CD14-positive monocyte (primary cell): ENCODE measurements at places on chromosomes 3 and 15. TPM values are rescaled to one million over a fixed set of nuclear protein-coding genes. Genes with fewer than 3 reads are reported as not detected.
A peak's percentile ranks its signal among the peaks of the same experiment; 100 is the strongest.

- H3K4me3 ChIP-seq, result no peak overlapping the region
- H3K27me3 ChIP-seq, result no peaks in the 10 kb centered on the region
- peak; percentile 49 for DNase-seq
- peaks cover 17% of the 10 kb centered on the region for H3K4me1 ChIP-seq
These were observed 53.7 kb upstream of the INO80 start for GRCh38 chr15:41169781-41170180.

The PPM1M gene
- polyA plus RNA-seq, result 102 and 144 TPM in 2 replicates

- H3K4me1 ChIP-seq, result peaks cover 29% of the 10 kb centered on the region
- H3K36me3 ChIP-seq, result no peaks in the 10 kb centered on the region
- peak; percentile 82 for DNase-seq
- H3K4me3 ChIP-seq, result peak overlapping the region; percentile 10
- peak overlapping the region; percentile 77 for H3K27ac ChIP-seq
- no peaks in the 10 kb centered on the region for H3K27me3 ChIP-seq
These were observed 8.0 kb upstream of the EEFSEC start for GRCh38 chr3:128145279-128145678.

DNA sequence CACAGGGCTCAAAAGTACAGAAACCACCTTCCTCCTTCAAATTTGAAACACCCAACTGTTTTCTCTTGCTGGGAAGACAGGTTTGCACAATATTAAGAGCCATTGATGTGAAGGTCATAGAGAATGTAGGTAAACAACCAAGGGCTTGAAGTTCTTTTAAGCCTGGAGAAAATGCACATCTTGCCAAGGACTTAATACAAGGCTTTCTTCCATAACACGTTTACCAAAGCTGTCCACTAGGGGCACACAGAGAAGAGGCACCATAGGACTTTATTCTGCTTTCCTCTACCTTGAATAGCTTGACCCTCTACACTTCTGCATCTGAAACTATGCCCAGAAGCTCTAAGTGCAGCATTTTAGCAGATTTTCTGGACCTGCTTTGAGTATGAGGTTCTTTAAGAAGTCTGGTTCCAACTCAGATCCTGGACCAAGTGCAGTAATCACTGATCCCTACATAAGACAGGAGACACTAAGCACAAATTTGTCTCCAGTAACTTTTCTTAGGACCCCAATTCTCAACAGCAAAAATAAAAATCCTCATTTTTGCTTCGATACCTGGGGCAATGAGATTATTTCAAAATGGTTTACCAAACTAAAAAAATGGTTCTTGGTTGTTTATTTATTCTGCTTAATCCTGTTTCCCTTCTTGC, 138.0 kb downstream of the FBN1 start:
- H3K4me1 ChIP-seq, result no peaks in the 10 kb centered on the region
- H3K36me3 ChIP-seq, result no peaks in the 10 kb centered on the region
- peak; percentile 3 for DNase-seq
- H3K4me3 ChIP-seq, result no peak overlapping the region
- H3K27me3 ChIP-seq, result no peaks in the 10 kb centered on the region

GRCh38 chr15:31831596-31831995, 198.7 kb upstream of the CHRNA7 start:
- H3K27me3 ChIP-seq, result no peaks in the 10 kb centered on the region
- H3K36me3 ChIP-seq, result no peaks in the 10 kb centered on the region
- DNase-seq, result no peak
- no peaks in the 10 kb centered on the region for H3K4me1 ChIP-seq
- no peak overlapping the region for H3K27ac ChIP-seq
- H3K4me3 ChIP-seq, result no peak overlapping the region

GRCh38 chr3:25542492-25543039, 114.5 kb downstream of the RARB start:
- DNase-seq, result no peak
- H3K27me3 ChIP-seq, result no peaks in the 10 kb centered on the region
- H3K36me3 ChIP-seq, result no peaks in the 10 kb centered on the region
- no peak overlapping the region for H3K27ac ChIP-seq
- H3K4me1 ChIP-seq, result no peaks in the 10 kb centered on the region

- H3K4me1 ChIP-seq, result peaks cover 30% of the 10 kb centered on the region
- H3K27ac ChIP-seq, result peak overlapping the region; percentile 88
- peaks cover 8% of the 10 kb centered on the region for H3K36me3 ChIP-seq
- peak overlapping the region; percentile 88 for H3K4me3 ChIP-seq
These were observed 738 bp downstream of the YEATS2 start for GRCh38 chr3:183698318-183698751.

GRCh38 chr3:169923831-169924230, 12.5 kb downstream of the SAMD7 start:
- H3K4me3 ChIP-seq, result no peak overlapping the region
- H3K27ac ChIP-seq, result no peak overlapping the region
- no peaks in the 10 kb centered on the region for H3K27me3 ChIP-seq
- DNase-seq, result no peak
- no peaks in the 10 kb centered on the region for H3K4me1 ChIP-seq
- H3K36me3 ChIP-seq, result no peaks in the 10 kb centered on the region

GRCh38 chr3:148208975-148209374, 488.7 kb upstream of the AGTR1 start:
- H3K36me3 ChIP-seq, result no peaks in the 10 kb centered on the region
- no peak for DNase-seq
- H3K4me3 ChIP-seq, result no peak overlapping the region
- no peaks in the 10 kb centered on the region for H3K4me1 ChIP-seq
- no peaks in the 10 kb centered on the region for H3K27me3 ChIP-seq
- H3K27ac ChIP-seq, result no peak overlapping the region

The KLHL40 gene
- not detected in 2 replicates for polyA plus RNA-seq

GRCh38 chr3:94336046-94336753, 273.3 kb downstream of the NSUN3 start:
- no peaks in the 10 kb centered on the region for H3K36me3 ChIP-seq
- no peak for DNase-seq

The STX19 gene
- not detected in 2 replicates for polyA plus RNA-seq

The ADAMTS9 gene
- not detected in 2 replicates for polyA plus RNA-seq

The MOBP gene
- not detected for polyA plus RNA-seq

DNA sequence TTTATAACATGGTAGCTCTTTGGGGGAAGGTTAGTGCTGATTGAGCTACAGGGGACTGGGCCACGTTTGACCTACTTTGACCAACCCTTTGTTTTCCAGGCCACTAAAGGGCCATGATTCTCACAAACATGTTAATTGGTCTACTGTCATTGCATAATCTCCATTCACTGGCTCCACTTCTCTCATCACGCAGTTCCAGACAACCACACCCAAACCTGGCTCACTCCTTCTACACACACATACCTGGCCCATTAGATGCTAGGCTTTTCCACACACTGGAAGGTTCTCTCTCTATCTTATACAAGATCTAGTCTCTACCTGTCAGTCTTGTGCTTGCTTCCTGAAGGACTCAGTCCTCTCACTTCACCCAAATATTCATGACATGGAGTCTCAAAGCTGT, 15.9 kb downstream of the TGM5 start:
- H3K27ac ChIP-seq, result no peak overlapping the region
- H3K4me1 ChIP-seq, result peaks cover 10% of the 10 kb centered on the region
- no peaks in the 10 kb centered on the region for H3K27me3 ChIP-seq
- no peaks in the 10 kb centered on the region for H3K36me3 ChIP-seq
- H3K4me3 ChIP-seq, result no peak overlapping the region

The UNC13C gene
- polyA plus RNA-seq, result not detected

The C3orf85 gene
- polyA plus RNA-seq, result not detected

The CFAP161 gene
- not detected for polyA plus RNA-seq

GRCh38 chr15:48388910-48389309, 57.7 kb downstream of the DUT start:
- H3K36me3 ChIP-seq, result no peaks in the 10 kb centered on the region
- no peaks in the 10 kb centered on the region for H3K27me3 ChIP-seq
- H3K27ac ChIP-seq, result no peak overlapping the region
- DNase-seq, result no peak

DNA sequence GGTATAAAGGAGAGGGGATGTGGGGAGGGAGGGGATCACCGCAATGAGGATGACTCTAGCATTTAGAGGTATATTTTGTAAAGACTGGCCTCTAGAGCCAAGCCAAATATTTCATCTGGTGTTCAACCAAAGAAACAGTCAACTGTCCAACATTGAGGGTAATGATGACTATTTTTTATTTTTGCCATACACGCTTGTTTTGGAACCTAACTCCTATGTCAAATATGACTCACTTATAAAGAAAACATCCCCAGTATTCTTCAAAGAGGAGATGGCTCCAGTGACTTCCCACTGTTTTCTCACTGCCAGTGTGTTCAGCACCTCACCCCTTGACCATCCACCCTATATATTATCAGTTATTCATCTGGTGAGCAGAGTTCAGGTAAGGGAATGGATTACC, 77.3 kb downstream of the WNT5A start:
- no peaks in the 10 kb centered on the region for H3K36me3 ChIP-seq
- H3K27ac ChIP-seq, result no peak overlapping the region
- DNase-seq, result no peak
- no peaks in the 10 kb centered on the region for H3K4me1 ChIP-seq

DNA sequence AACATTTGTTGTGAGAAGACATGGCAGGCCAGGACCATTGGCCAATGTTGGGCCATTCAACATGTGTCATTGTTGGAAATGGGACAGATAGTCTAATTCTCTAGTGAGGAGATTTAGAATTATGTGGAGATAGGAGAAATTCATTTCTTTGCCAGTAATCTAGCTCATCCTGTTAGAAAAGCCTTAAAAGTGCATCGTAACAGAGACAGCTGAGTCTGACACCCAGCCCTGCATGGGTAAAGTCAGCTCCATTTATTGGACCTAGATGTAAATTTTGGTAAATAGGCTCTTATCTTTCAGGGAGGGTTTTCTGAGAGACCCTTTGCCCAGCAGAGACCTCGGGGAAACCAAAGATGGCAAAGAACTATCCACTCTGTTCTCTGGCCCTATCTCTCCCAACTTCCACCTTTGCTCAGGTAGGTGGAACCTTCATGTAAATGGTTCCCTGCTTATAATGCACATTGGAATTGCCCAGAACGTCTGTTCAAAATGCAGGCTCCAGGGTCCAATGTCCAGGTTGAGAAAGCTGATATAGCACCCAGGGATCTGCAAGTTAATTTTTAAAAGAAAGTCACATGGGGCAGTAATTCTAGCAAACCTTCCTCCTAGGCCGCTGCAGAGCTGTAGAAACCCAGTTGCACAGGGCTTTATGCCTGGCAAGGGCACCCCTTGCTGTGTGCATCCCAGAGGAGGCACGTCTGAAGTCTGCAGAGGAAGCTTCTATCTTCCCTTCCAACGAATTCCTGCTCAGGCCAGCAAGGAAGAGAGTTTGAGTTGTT, 365.9 kb upstream of the PROK2 start:
- H3K27ac ChIP-seq, result no peak overlapping the region
- H3K36me3 ChIP-seq, result no peaks in the 10 kb centered on the region
- no peaks in the 10 kb centered on the region for H3K27me3 ChIP-seq
- H3K4me1 ChIP-seq, result no peaks in the 10 kb centered on the region
- no peak overlapping the region for H3K4me3 ChIP-seq

The DBR1 gene
- polyA plus RNA-seq, result 4.8 TPM

GRCh38 chr15:53384417-53384816, 375.0 kb downstream of the WDR72 start:
- H3K36me3 ChIP-seq, result no peaks in the 10 kb centered on the region
- no peak for DNase-seq
- no peaks in the 10 kb centered on the region for H3K27me3 ChIP-seq
- no peak overlapping the region for H3K4me3 ChIP-seq
- H3K27ac ChIP-seq, result no peak overlapping the region

DNA sequence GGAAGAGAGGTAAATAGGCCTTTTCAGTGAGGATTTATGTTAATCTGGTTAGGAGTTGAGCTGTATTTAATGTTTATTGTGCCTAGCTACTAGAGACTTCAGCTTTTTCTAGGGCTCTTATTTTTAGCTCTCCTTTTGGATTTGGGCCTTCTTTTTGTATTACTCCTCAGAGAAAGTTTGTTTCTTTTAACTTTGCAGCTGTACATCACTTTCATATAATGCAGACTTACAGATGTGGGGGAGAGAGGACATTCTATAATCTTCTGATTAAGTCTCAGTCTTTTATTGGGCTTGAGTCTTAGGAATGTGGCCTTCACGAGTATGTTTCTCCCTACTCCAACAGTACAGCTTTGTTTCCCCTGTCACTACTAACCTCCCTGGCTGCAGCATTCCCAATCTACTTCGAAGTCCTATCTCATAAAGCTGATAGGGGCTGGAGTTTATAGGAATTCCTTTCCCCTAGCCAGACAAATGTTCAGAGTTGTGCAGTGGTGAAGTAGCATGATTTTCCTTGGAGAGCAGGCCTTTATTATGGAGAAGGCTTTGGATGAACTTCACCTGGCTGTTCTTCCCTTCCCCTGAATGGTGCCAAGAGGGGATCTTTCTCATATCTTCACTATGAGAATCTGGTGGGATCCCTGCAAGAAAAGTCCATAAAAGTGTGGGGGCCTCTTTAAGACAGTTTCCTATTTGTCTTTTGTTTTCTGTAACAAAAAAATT, 82.2 kb upstream of the CBLB start:
- no peaks in the 10 kb centered on the region for H3K4me1 ChIP-seq
- no peaks in the 10 kb centered on the region for H3K27me3 ChIP-seq
- no peak for DNase-seq
- no peak overlapping the region for H3K4me3 ChIP-seq
- H3K27ac ChIP-seq, result no peak overlapping the region

DNA sequence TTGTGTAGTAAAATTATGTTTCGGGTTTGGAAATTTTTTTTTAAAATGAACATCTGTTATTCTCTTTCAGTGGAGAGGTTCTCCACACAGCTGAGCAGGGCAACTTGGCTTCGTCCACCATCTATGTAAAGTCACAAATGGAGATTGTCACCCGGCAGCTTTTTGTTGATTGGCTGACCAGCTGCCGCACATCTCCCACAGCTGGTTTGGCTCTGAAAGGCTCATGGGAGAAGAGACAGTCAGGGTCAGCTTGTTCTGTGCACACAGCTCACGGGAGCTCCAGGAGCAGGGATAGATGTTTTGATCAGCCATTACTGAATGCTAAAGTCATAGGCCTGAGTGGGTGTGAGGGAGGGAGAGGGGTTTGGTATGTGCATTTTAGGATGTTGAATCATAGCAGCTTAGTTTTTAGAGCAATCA, 12.9 kb upstream of the CCDC80 start:
- DNase-seq, result no peak
- H3K27ac ChIP-seq, result no peak overlapping the region
- H3K36me3 ChIP-seq, result no peaks in the 10 kb centered on the region
- H3K4me1 ChIP-seq, result no peaks in the 10 kb centered on the region

DNA sequence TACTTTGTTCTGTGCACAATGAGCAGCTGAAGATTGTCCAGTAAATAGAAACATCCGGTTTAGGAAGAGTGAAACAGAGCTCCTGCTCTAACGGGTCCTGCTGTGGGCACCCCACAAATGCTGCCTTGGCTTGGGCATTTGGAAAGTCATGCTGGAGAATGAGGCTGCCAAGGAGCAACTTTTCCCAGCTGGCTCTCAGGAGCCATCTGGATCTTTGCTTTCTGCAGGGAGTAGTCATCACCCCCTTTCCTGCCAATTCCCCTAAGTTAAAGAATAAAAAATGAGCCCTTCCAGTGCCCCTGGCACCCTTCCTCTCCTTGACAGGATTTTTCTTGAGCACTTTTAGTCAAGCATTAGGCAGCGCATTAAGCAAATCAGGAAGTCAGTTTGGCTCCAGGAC, 90.0 kb downstream of the FAM43A start:
- H3K4me1 ChIP-seq, result peaks cover 7% of the 10 kb centered on the region
- no peaks in the 10 kb centered on the region for H3K27me3 ChIP-seq
- H3K4me3 ChIP-seq, result no peak overlapping the region
- DNase-seq, result no peak
